Activated CD4-positive, alpha-beta memory T cell treated with anti-CD3 and anti-CD28 coated beads for 36 hours (primary cell): ENCODE measurements at places on chromosomes 11 and 22. TPM values are rescaled to one million over a fixed set of nuclear protein-coding genes. Genes with fewer than 3 reads are reported as not detected.

- no peak for DNase-seq
These were observed 315.8 kb upstream of the LRRC4C start for GRCh38 chr11:41775296-41775695.

GRCh38 chr11:121762820-121763219 lies 310.1 kb upstream of the SORL1-AS1 start:
- no peak for DNase-seq

The TEX54 gene
- total RNA-seq, result 0.53 TPM

The POU2AF1 gene
- total RNA-seq, result 26.9 TPM

DNA sequence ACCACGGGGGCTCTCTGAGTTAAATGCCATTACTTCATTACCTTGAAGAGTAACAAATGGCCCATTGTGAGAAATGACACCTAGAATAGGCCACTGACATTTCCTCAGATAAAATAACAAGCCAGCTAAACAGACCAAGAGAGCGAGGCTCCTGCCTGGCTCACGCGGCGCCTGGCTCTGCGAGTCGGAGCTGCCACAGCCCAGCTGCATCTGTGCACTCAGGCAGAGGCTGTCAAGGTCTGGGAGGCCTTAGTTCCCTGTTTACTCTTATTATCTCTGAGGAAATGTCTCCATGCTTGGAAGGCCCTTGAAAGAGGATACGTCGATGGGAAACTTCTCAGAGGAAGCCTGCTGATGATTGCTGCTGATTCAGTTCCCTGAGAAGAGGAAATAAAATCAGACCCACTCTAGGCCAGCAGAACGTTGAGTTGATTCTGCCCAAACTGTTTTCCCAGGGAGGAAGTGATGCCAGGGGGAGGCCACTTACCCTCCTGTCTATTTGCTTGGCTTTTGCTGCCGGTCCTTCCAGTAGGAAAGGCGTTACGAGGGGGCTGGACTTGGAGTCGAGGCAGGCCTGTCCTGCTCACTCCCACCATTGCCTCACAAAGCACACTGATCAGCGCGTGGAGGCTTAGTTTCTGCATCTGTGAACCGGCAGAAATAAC lies 208.8 kb downstream of the TBC1D22A start:
- no peak for DNase-seq

The APOL4 gene
- total RNA-seq, result 0.67 TPM

DNA sequence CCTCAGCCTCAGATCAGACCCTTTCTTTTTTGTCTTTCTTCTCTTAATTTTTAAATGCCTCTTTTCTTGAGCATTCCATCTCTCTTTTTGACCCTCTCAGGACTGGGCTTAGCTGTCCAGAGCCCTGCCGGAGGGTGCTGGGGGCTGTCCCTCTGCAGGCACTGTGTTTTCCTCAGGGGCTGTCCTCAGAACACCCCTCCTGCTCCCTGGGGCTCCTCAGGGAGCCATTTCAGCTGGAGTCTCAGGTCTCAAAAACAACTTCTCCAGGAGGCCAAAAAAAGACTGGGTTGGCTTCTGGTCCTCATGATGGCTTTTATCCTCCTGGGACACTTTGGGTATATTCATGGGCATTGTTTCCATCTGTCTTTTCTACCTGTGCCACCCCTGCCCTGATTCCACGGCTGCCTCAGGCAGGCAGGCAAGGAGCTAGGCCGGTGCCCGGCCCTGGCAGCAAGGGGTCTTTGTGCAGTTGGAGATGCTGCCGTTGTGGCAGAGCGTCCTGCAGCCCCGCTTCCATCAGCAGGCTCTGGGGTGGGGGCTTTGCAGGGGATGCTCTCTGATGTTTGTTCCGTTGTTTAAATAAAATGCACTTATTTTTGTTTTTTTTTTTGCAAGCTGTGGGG lies 85.1 kb downstream of the CEP164 start:
- no peak for DNase-seq

The PTPRCAP gene
- total RNA-seq, result 97.4 TPM

The DBX1 gene
- total RNA-seq, result not detected

- no peak for DNase-seq
These were observed 7.2 kb downstream of the SNAP29 start for GRCh38 chr22:20865875-20866445.

DNA sequence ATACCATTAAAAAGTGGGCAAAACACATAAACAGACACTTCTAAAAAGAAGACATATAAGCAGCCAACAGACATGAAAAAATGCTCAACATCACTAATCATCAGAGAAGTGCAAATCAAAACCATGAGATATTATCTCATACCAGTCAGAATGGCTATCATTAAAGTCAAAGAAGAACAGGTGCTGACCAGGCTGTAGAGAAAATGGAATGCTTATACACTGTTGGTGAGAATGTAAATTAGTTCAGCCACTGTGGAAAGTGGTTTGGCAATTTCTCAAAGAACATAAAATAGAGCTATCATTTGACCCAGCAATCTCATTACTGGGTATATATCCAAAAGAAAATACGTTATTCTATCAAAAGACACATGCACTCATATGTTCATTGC lies 13.5 kb downstream of the OR2AT4 start:
- DNase-seq, result no peak

- DNase-seq, result no peak
These were observed 16.2 kb downstream of the OR5D16 start for GRCh38 chr11:55854704-55855103.

The PHLDA2 gene
- 8.3 TPM for total RNA-seq

DNA sequence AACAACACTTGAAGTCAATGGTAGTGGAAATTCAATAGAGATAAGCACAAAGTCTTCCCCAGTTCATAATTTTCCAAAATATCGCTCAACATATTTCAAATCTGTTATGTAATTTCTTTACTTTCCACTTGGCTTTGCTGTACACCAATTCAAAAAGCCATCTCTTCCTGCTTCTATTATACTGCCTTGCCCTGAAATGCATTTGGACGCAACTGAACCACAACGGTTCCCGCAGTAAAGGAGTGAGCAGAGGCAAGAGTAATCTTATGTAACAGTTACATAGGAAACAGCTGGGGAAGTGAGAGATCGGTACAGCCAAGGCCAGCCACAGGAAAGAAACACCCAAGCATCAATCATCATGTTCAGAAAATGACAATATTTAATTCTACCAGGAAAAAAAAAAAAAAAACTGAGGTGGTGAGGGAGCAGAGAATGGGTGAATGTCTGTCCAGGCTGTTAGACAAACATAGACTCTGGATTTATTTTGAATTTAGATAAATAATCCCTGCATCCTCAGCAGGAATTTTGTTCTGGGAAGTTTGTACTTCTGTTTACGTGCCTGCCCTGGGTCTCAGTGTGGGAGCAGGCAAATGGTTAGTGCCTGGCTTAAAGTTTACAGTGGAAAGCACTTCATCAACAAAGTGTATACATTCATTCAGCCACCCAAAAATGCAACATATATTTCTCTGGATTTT lies 392.2 kb downstream of the ETS1 start:
- DNase-seq, result peak; percentile 69

The CCDC87 gene
- total RNA-seq, result 0.24 TPM

The CRYBB2 gene
- not detected for total RNA-seq

The RTN4R gene
- 2.6 TPM for total RNA-seq

DNA sequence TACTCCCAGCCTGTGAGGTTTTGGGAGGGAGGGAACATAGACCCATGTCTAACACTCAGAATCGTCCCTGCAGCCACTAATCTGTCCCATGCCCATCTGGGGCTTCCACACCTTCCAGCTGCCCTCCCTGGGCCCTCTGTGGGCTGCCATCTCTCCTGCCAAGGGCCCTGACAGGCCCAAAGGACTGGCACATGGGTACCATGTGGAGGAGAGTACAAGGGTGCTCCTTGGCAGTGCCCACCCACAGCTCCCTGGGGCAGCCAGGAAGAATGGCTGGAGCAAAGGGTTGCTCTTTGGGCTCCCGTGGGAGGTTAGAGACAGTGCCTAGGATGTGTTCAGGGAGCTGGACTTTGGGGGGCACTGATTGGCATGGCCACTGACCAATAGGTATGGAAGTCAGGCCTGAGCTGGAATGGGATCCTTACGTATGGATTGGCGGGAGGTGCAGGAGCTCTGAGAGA lies 56.8 kb downstream of the CD82 start:
- no peak for DNase-seq

DNA sequence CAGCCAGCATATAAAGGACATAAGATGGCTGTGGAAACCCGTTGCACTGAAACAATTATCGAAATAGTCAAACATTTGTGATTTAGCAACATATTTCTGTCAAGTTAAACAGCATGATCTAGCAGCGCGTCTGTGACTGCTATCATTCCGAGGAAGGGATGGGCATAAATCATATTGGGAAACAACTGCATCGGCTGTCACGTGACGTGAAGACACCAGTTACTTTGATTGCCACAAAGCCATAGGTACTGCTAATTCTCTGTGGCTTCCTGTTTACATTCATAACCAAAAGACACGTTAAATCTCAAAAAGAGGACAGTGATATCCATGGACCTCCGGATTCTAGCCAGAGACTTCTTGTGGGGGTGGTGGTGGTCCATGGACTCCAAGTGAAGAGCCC lies 87.8 kb downstream of the CACNA1I start:
- DNase-seq, result peak; percentile 69

- peak; percentile 70 for DNase-seq
These were observed 1.3 kb upstream of the KDM2A start for GRCh38 chr11:67117672-67118180.

DNA sequence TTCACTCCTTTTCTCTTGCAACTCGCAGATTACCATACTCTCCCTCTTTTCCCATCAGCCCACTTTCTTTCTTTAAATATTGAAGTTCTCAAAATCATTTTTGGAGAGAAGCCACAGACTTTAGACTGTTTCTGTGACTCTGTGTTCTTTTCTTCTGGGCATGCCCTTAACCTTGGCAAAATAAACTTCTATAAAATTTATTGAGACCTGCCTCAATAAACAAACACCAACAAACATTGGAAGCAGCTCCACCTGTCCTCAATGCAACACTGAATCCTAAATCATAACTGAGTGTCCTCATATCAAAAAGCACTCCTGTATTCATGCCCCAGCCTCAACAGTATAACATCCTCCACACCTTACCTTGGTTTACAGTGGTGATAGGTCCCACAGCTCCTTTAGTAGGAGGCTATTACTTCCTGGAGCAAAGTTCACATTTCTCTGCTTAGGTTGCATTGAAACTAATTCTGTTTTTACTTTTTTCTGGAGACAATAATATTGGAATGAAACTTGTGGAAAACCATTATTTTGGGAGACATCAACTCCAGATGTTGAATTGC lies 320.0 kb upstream of the LRRC4C start:
- no peak for DNase-seq

DNA sequence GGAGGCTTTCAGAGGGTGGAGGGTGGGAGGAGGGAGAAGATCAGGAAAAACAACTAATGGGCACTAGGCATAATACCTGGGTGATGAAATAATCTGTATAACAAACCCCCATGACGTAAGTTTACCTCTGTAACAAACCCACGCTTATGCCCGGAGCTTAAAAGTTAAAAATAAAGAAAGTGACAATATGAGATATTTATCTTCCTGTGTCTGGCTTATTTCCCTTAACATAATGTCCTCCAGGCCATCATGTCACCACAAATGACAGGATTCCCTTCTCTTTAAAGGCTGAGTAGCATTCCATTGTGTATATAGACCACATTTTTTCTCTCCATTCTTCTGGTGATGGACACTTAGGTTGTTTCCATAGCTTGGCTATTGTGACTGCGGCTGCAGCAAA lies 79.5 kb downstream of the BARX2 start:
- no peak for DNase-seq

- no peak for DNase-seq
These were observed 517.4 kb downstream of the BUD13 start for GRCh38 chr11:116255321-116255953.

The TPBGL gene
- total RNA-seq, result not detected

The SGSM1 gene
- 0.29 TPM for total RNA-seq

- DNase-seq, result no peak
These were observed 15.3 kb downstream of the FAM168A start for GRCh38 chr11:73582653-73583052.

The GAL3ST1 gene
- not detected for total RNA-seq

The KCTD17 gene
- total RNA-seq, result 46.0 TPM
